Mesenchymal stem cell (in vitro differentiated cells and primary cell): ENCODE measurements at places on chromosomes 4 and X.

DNA sequence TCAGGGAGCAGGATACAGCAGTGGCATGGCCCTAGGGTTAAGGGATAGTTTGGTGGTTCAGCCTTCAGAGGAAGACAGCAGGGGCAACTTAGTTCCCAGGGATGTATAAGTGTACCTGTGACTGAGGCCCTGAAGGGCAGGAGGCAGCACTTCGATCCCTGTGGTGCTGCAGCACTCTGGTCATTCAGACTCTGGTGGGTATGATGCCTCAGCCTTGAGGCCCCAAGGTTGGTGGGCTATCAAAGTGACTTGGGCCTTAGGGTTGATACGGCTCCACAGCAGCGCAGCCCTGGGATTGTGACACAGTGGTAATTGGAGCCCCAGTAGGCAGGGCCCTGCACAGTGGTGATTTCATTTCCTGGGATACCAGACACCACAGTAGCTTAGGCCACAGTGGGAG, 1703.1 kb downstream of the PCDH7 start:
- H3K27ac ChIP-seq = no peak overlapping the region
- no peak overlapping the region for H3K4me3 ChIP-seq
- peaks cover 1% of the 10 kb centered on the region for H3K4me1 ChIP-seq
- H3K36me3 ChIP-seq = no peaks in the 10 kb centered on the region
- DNase-seq = no peak

- H3K36me3 ChIP-seq = no peaks in the 10 kb centered on the region
- H3K4me3 ChIP-seq = no peak overlapping the region
- H3K27me3 ChIP-seq = peaks cover 43% of the 10 kb centered on the region
- no peak for DNase-seq
- no peak overlapping the region for H3K27ac ChIP-seq
Observed at GRCh38 chrX:40080894-40081678, 16.7 kb downstream of the BCOR start.

GRCh38 chrX:69551421-69552009, 47.4 kb downstream of the NALF2 start:
- no peak overlapping the region for H3K27ac ChIP-seq
- no peaks in the 10 kb centered on the region for H3K36me3 ChIP-seq
- no peaks in the 10 kb centered on the region for H3K27me3 ChIP-seq
- H3K4me3 ChIP-seq = no peak overlapping the region

DNA sequence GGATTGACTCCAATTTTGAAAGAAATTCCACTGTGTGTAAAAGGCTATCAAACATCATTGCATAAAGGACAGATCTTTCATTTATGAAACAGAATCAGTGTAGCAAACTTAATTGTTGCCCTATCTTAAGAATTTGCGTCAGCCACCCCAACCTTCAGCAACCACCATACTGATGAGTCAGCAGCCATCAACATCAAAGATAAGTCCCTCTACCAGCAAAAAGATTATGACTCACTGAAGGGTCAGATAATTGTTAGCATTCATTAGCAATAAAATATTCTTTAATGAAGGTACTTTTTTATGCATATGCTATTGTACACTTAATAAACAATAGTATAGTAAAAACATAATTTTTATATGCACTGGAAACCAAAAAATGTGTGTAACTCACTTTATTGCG, 15.8 kb upstream of the GRSF1 start:
- H3K36me3 ChIP-seq = peaks cover 2% of the 10 kb centered on the region
- H3K27ac ChIP-seq = no peak overlapping the region
- no peak overlapping the region for H3K4me3 ChIP-seq
- no peaks in the 10 kb centered on the region for H3K4me1 ChIP-seq

DNA sequence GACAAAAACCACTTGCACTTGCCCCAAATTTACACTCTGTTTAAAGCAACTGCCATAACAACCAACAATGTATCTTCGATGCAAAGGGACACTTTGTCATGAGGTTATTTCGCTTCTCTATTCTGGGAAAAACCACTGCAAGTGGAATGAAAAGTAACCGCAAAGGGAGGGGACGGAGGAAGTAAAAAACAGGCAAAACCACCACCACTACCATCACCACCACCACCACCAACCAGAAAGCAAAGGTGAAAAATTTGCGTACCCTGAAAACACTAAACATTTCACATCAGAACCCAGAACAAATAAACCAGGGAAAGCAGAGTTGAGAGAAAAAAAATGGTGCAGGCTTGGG, 1.2 kb upstream of the N4BP2 start:
- peak overlapping the region; percentile 92 for H3K27ac ChIP-seq
- peak overlapping the region; percentile 85 for H3K4me3 ChIP-seq
- DNase-seq = no peak
- no peaks in the 10 kb centered on the region for H3K36me3 ChIP-seq
- H3K4me1 ChIP-seq = peaks cover 3% of the 10 kb centered on the region

GRCh38 chr4:120622601-120623000, 299.9 kb downstream of the PRDM5 start:
- H3K27me3 ChIP-seq = no peaks in the 10 kb centered on the region
- DNase-seq = no peak
- no peaks in the 10 kb centered on the region for H3K36me3 ChIP-seq

- H3K27me3 ChIP-seq = peaks cover 37% of the 10 kb centered on the region
- H3K27ac ChIP-seq = no peak overlapping the region
- no peak overlapping the region for H3K4me3 ChIP-seq
- H3K36me3 ChIP-seq = no peaks in the 10 kb centered on the region
Observed at GRCh38 chr4:54973784-54974183, 151.6 kb downstream of the KDR start.

GRCh38 chrX:14003876-14004425, 25.7 kb downstream of the GEMIN8 start:
- no peak overlapping the region for H3K4me3 ChIP-seq
- H3K36me3 ChIP-seq = peaks cover 4% of the 10 kb centered on the region
- H3K4me1 ChIP-seq = no peaks in the 10 kb centered on the region
- DNase-seq = no peak
- no peaks in the 10 kb centered on the region for H3K27me3 ChIP-seq

DNA sequence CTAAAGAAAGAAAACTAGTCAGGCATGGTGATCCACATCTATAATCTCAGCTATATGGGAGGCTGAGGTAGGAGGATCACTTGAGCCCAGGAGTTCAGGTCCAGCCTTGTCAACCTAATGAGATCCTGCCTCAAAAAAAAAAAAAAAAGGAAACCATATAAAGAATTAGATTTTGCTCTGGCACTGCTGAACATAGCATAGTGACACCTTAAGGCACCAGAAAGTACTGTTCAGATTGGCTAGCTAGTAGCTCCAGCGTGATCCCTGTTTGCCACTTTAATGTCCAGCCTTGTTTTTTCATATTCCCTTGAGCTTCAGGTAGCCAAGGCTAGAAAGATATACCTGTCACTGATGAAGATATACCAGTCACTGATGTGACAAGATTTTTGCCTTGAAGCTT, 34.1 kb downstream of the EXOC1 start:
- peaks cover 2% of the 10 kb centered on the region for H3K4me1 ChIP-seq
- peak; percentile 9 for DNase-seq
- H3K27ac ChIP-seq = no peak overlapping the region
- no peaks in the 10 kb centered on the region for H3K27me3 ChIP-seq
- no peak overlapping the region for H3K4me3 ChIP-seq

DNA sequence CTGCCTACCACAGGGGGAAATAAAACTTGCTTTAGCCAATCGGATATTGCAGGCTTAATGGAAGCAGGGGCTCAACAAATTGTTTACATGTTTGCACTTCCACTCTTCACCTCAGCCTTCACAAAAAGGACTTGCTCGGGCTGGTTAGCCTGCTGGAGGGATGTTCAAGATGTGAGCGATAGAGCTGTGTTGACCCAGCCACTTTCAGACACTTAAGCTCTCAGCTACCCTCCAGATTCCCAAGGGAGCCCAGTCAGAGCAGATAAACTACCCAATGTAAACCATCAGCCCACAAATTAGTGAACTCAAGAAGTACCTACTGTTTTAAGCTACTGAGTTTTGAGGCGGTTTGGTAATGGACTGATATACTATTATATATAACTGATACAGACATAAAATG, 508.4 kb upstream of the FTHL17 start:
- H3K27ac ChIP-seq = peak overlapping the region; percentile 70
- no peaks in the 10 kb centered on the region for H3K36me3 ChIP-seq
- H3K27me3 ChIP-seq = no peaks in the 10 kb centered on the region
- H3K4me1 ChIP-seq = no peaks in the 10 kb centered on the region
- H3K4me3 ChIP-seq = no peak overlapping the region
- DNase-seq = peak; percentile 66

- H3K27me3 ChIP-seq = no peaks in the 10 kb centered on the region
- H3K4me1 ChIP-seq = peaks cover 5% of the 10 kb centered on the region
- no peak overlapping the region for H3K4me3 ChIP-seq
- H3K36me3 ChIP-seq = no peaks in the 10 kb centered on the region
- H3K27ac ChIP-seq = peak overlapping the region; percentile 11
Observed at GRCh38 chr4:13783800-13784411, 156.4 kb upstream of the BOD1L1 start.

GRCh38 chr4:153987291-153987690, 198.4 kb upstream of the SFRP2 start:
- DNase-seq = peak; percentile 90
- H3K4me1 ChIP-seq = no peaks in the 10 kb centered on the region
- peak overlapping the region; percentile 12 for H3K27ac ChIP-seq
- no peaks in the 10 kb centered on the region for H3K27me3 ChIP-seq

DNA sequence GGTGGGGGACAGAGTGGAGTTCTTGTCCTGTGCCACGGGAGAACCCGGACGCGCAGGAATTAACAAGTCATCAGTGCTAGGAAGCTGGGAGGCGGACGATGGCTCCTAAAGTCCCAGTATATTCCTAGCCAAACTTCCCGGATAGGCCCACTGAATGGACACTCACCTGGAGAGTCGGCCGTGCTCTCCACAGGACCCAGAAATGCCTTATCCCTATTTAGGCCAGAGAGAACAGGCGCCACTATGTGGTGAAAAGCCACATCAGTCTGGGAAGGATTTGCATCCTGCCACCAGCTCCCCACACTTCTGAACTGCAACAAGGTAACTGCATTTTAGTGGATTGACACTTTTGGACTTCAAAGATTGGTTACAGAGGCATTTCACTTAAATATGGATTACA, 1.1 kb downstream of the CFAP299 start:
- peak overlapping the region; percentile 93 for H3K4me3 ChIP-seq
- H3K4me1 ChIP-seq = peaks cover 4% of the 10 kb centered on the region
- H3K36me3 ChIP-seq = no peaks in the 10 kb centered on the region
- H3K27me3 ChIP-seq = no peaks in the 10 kb centered on the region
- peak; percentile 16 for DNase-seq

- no peak for DNase-seq
- H3K4me1 ChIP-seq = peaks cover 8% of the 10 kb centered on the region
- no peaks in the 10 kb centered on the region for H3K27me3 ChIP-seq
- H3K36me3 ChIP-seq = peaks cover 3% of the 10 kb centered on the region
- H3K27ac ChIP-seq = peak overlapping the region; percentile 98
Observed at GRCh38 chr4:102869569-102870197, 891 bp downstream of the CISD2 start.

DNA sequence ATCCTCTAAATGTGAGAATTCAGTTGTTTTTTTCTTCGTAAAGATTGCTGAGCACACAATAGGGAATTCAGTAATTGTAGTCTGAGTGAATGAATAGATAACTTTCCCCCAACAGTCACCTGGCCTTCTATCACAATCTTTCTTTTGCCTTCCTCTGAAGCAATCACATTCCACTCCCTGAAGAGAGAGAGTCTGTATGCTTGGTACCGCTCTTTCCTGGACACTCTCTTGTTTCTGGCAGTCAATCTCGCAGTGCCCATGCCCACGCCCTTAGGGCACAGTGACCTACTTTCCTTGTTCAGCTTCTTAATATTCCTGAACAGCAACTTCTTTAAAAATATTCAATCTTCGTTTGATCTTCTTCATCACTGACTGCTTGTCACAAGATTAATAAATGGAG, 255.9 kb downstream of the ADAMTS3 start:
- H3K36me3 ChIP-seq = no peaks in the 10 kb centered on the region
- H3K4me3 ChIP-seq = peak overlapping the region; percentile 30
- no peak overlapping the region for H3K27ac ChIP-seq
- DNase-seq = no peak
- H3K4me1 ChIP-seq = peaks cover 4% of the 10 kb centered on the region
- H3K27me3 ChIP-seq = no peaks in the 10 kb centered on the region

DNA sequence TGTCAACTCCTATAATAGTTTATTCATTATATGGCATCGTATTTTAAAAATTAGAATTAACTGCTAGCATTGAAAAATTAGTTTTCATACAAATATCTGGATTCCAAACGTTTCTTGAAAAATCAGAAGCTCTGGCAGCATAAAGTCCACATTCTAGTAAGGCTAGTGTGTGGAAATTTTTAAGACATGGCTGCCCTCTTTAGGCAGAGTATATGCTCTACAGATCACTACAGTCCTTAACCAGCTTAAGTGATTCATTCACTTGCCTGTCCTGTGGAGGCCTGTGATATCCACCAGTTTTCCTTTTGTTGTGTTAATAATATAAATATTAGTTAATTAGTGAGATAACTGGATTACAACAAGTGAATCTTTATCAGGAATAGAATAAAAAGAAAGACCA, 287.2 kb downstream of the OPHN1 start:
- no peaks in the 10 kb centered on the region for H3K4me1 ChIP-seq
- no peak overlapping the region for H3K4me3 ChIP-seq
- no peaks in the 10 kb centered on the region for H3K27me3 ChIP-seq
- peak; percentile 43 for DNase-seq
- no peak overlapping the region for H3K27ac ChIP-seq

- H3K27ac ChIP-seq = no peak overlapping the region
- H3K27me3 ChIP-seq = no peaks in the 10 kb centered on the region
- DNase-seq = peak; percentile 44
- H3K4me1 ChIP-seq = no peaks in the 10 kb centered on the region
Observed at GRCh38 chr4:41963105-41963504, 18.5 kb upstream of the DCAF4L1 start.

- no peak for DNase-seq
- H3K36me3 ChIP-seq = no peaks in the 10 kb centered on the region
- H3K27ac ChIP-seq = no peak overlapping the region
- H3K4me1 ChIP-seq = peaks cover 2% of the 10 kb centered on the region
Observed at GRCh38 chr4:3572363-3572762, 40.1 kb upstream of the LRPAP1 start.

GRCh38 chr4:137474711-137475301, 57.5 kb downstream of the PCDH18 start:
- peak; percentile 83 for DNase-seq
- H3K4me1 ChIP-seq = no peaks in the 10 kb centered on the region
- no peaks in the 10 kb centered on the region for H3K27me3 ChIP-seq
- H3K27ac ChIP-seq = no peak overlapping the region
- no peak overlapping the region for H3K4me3 ChIP-seq
- no peaks in the 10 kb centered on the region for H3K36me3 ChIP-seq
